Cardiac fibroblast (primary cell): ENCODE measurements at places on chromosomes 11 and 22.

DNA sequence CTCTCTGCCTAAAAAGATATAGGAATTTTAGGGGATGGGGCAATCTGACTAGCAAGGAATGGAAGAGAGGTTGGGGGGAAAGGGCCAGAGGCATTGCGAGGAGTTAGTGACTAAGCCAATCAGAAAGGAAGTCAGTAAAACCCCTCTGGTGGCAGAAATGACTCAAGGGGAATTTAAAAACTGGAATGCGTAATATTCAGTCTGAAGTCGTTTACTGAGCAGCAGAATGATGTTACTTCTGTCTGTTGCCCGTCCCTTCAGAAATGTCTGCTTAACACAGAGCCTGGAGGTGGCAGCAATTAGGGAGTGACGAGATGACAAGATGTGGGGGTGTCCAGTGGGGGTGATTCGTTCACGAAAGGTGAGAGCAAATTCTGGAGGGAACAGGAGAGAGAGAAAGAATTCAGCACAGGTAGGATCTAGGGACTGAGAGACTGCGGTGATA is 107.7 kb upstream of the CLMP start:
- DNase-seq: peak; percentile 44

- DNase-seq: peak; percentile 40
Measured at GRCh38 chr11:2940147-2940920, 11.1 kb upstream of the PHLDA2 start.

DNA sequence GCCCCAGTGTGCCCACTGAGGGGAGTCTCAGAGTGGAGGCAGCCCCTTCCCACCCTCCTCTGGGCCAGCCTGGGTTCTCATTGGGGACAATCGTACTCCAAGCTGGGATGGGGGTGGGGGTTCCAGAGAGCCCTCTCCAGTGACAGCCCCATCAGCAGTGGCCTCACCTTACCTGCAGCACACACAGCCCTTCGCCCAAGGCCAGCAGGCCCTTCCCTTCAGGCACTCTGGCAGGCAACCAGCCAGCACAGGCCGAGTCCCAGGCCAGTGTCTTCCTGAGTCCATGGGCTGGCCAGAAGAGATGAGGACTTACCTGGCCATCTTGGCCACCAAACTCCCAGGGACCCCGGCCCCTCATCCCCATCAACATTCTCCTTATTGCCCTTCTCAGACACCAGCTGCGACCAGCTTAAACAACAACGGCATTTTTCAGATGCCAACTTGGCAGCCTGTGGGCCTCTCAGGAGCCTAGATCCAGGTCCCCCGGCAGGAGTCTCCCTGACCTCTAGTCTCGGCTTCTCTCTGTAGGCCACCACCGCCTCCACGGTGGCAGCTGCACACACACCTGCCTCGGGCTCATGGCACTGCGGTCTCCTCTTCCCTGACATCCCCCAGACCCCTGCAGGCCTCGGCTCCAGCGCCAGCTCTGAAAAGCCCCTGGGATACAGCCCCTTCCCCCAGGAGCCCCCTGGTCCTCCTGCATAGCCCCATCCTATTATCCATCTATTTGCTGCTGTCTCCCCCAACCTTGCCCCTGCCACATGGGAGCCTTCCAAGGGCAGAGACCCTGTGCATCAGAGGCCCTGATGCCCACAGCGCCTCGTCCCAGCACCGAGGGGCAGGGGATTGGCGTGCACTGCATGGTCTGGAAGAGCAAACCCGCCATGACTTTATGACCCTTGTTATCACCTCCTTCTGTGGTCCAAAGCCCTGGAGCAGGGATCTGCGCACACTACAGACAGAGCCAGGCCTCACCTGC is 111.2 kb upstream of the FGF3 start:
- no peak for DNase-seq

DNA sequence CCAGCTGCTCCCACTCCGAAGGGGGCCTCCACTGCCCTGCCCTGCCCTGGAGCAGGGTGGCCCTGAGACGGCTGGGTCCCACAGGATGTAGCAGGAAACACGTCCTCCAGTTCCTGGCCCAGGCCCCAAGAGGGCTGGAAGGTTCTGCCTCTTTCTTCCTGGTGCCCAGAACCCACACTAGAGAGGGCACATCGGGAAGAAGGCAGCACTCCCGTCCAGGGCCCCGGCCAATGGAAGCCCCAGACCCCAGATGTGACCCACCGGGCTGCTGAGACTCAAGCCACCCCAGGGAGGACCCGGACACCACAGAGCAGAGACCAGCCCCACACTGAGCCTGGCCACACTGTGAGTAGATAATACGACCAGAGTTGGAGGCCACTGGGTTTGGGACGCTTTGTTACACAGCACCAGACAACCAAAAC is 71.2 kb downstream of the CELSR1 start:
- DNase-seq: no peak

- no peak for DNase-seq
Measured at GRCh38 chr11:132444911-132445310, 1074.5 kb downstream of the NTM start.

GRCh38 chr22:24833881-24834495 is 28.0 kb downstream of the SGSM1 start:
- DNase-seq: no peak

GRCh38 chr11:14029971-14030920 is 67.7 kb downstream of the SPON1 start:
- DNase-seq: peak; percentile 31

DNA sequence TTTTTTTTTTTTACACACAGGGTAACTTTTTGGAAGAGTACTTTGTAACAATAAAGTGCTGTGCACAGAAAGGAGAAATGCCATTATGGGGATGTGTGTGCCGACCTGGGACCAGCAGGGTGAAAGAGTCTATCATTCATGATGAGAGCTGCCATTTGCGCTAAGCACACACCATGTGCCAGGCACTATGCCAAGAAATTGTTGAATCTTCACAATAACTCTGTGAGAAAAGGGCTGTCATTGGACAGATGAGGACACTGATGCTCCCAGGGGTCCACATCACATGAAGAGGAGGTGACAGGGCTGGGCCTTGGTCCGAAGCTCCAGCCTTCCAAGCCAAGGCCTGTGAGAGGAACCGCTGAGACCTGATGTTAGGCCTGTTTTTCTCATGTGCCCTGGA is 5.6 kb downstream of the DUSP18 start:
- no peak for DNase-seq

GRCh38 chr11:72828081-72828567 is 13.9 kb downstream of the ATG16L2 start:
- no peak for DNase-seq

DNA sequence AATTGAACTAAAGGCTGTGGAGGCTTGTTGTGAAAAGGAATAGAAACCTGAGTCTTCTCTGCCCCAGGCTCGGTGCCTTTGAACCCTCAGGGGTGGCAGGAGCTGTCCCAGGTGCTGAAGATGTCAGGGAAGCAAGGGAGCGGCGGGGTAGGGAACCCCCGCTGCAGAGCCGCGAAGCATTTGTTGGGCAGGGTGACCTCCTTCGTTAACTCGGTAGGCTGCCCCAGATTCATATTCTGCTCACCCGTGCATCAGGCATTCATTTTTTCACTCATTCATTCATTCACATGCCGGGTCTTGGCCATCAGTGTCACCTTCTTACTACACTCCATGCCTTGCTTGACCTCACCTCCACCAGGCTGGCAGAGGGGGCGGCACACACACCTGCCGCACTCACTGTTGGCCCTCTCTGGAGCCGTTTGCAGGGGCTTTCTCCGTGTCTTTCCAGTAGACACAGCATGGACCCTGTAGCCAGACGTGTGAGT is 618.9 kb downstream of the BRD1 start:
- no peak for DNase-seq
